ENCODE measurements at places on chromosomes 16 and 17.
A peak's percentile ranks its signal among the peaks of the same experiment; 100 is the strongest.

- no peak for DNase-seq
Measured at GRCh38 chr16:30903596-30903995, 7.2 kb downstream of the CTF1 start.

GRCh38 chr17:44647736-44648135, 8.5 kb upstream of the MEIOC start:
- DNase-seq, result no peak

- no peak for DNase-seq
Measured at GRCh38 chr16:3952737-3953131, 72.2 kb upstream of the CREBBP start.

GRCh38 chr17:69523244-69523861, 108.9 kb downstream of the MAP2K6 start:
- no peak for DNase-seq

- DNase-seq, result no peak
Measured at GRCh38 chr16:68046106-68046505, 23.0 kb downstream of the DUS2 start.

DNA sequence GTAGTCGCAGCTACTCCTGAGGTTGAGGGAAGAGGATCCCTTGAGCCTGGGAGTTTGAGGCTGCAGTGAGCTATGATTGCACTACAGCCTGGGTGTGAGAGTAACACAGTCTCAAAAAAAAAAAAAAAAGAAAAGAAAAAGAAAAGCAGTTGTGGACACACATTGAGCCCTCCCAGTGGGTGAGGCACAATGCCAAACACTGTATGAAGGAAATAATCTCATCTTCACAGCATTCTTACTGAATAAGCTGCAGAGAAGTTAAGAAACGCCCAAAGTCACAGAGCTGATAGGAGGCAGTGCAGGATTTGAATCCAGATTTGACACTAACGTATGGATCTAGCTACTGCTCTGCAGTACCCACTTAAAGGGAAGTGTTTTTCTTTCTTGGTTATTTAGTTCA, 5.9 kb upstream of the LYZL6 start:
- no peak for DNase-seq

GRCh38 chr17:74295625-74296547, 21.9 kb downstream of the DNAI2 start:
- DNase-seq, result no peak

GRCh38 chr17:40810494-40810893, 10.7 kb upstream of the KRT28 start:
- peak; percentile 41 for DNase-seq

GRCh38 chr16:69874271-69874670, 76.9 kb upstream of the CLEC18A start:
- DNase-seq, result no peak

GRCh38 chr16:72426386-72426785, 254.4 kb upstream of the PMFBP1 start:
- DNase-seq, result no peak

GRCh38 chr16:3687021-3687420, 30.3 kb downstream of the TRAP1 start:
- no peak for DNase-seq

- no peak for DNase-seq
Measured at GRCh38 chr17:40818343-40818732, 4.1 kb downstream of the KRT10 start.

DNA sequence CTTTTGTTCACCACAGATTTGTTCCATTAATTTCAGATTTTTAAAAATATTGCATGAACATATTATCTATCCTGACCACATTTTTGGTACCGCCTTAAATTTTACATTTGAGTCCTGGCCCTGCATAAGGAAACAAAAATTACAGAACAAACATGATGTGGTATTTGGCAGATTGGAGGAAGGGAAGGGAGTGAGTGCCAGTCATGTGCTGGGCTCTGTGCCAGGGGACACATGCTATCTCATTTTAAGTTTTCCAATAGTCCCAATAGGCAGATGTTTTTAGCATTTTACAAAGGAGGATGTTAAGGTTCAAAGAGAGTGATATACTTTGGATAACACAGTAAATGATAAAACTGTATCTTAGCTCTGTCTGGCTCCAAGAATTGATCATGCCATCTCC, 185.1 kb downstream of the CDK5R1 start:
- DNase-seq, result no peak

- no peak for DNase-seq
Measured at GRCh38 chr16:886084-886543, 84.7 kb downstream of the LMF1 start.

DNA sequence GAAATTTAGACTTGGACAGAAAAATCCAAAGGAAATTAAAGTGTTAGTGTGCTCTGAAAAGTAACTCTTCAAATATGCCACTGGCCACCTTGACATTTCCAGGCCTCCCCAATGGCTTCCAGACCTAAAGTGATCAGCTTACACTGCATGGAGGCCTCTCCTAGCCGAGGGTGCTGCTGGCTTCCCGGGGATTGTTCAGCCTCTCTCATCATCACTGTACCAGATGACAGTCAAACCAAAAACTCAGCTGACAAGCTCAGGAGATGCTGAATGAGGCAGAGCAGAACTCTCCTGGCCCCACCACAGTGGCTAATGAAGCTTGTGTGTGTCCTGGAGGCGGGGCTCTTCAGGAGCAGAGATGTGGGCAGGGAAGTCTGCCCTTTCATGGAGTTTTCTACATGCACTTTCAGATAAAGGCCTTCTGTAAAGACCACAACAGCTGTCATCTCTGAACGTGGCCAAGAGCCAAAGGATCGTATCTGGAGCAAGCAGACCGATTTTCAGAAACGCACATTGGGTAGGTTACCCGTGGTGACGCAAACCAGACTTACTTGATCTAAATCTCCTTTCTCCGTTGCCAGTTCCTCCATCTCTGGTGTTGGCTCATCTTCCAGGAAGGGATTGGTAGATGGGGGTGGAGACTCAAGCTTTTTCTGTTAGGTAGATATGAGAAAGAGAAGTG, 113.3 kb downstream of the VPS53 start:
- no peak for DNase-seq

GRCh38 chr17:69187294-69187693, 41.3 kb downstream of the ABCA10 start:
- DNase-seq, result no peak

GRCh38 chr17:63523253-63523855, at the start of gene KCNH6:
Gene KCNH6 (plus strand): TSS chr17:63523358. CDS start chr17:63523414, 56 bp downstream.
- DNase-seq, result no peak

GRCh38 chr17:62994931-62995330, 28.9 kb downstream of the TANC2 start:
- no peak for DNase-seq

DNA sequence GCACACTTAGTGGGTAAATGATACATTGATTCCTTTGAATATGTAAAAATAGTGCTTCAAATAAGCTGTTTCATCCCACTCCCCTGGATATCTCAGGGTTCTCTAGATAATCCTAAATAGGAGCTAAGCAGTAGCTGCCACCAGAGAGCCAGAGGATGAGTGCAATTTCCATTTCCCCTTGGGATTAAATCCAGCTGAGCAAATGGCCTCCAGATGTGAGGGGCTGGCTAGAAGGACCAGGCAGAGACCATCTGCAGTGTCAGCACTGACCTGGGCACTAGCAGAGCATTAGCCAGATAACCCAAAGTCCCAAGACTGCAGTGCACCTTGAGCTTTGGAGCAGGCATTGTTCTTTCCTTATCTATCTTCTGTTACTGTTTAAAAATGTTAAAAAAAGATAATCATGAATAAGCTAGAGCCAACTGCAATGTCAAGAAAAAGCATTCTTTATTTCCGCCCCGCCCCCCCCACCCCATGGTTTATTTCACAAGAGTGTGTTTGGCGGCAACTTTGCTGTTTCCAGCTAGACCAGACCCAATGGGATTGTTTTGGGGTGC, 19.5 kb downstream of the GPR179 start:
- no peak for DNase-seq

- DNase-seq, result no peak
Measured at GRCh38 chr17:27550974-27551505, 79.9 kb upstream of the LGALS9 start.

GRCh38 chr16:24953721-24954120, 61.4 kb downstream of the ARHGAP17 start:
- DNase-seq, result no peak

DNA sequence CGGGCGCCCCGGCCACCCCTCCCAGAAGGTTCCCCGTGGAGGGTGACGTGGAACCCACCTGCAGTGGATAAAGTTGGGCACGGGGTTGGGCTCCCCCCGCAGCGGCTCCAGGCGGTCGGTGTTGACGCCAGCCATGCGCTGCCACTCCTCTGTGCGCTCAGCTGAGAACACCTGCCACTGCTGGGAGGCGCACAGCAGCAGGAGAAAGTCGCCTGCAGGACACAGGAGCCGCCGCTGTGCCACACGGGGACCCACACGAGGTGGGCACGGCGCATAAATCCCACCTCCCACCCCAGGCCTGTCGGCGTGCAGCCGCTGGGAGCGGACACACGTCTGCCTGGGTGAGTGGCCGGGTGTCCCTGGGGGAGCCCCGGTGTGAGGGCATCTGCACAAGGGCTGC, 20.7 kb downstream of the CTU2 start:
- DNase-seq, result no peak

GRCh38 chr16:83609178-83609577, 198.6 kb upstream of the HSBP1 start:
- no peak for DNase-seq

- DNase-seq, result no peak
Measured at GRCh38 chr16:84022644-84023043, 20.0 kb downstream of the SLC38A8 start.

- DNase-seq, result no peak
Measured at GRCh38 chr16:56964243-56965148, 2.7 kb downstream of the CETP start.

- DNase-seq, result peak; percentile 69
Measured at GRCh38 chr17:18033442-18034099, 5.4 kb downstream of the ATPAF2 start.

DNA sequence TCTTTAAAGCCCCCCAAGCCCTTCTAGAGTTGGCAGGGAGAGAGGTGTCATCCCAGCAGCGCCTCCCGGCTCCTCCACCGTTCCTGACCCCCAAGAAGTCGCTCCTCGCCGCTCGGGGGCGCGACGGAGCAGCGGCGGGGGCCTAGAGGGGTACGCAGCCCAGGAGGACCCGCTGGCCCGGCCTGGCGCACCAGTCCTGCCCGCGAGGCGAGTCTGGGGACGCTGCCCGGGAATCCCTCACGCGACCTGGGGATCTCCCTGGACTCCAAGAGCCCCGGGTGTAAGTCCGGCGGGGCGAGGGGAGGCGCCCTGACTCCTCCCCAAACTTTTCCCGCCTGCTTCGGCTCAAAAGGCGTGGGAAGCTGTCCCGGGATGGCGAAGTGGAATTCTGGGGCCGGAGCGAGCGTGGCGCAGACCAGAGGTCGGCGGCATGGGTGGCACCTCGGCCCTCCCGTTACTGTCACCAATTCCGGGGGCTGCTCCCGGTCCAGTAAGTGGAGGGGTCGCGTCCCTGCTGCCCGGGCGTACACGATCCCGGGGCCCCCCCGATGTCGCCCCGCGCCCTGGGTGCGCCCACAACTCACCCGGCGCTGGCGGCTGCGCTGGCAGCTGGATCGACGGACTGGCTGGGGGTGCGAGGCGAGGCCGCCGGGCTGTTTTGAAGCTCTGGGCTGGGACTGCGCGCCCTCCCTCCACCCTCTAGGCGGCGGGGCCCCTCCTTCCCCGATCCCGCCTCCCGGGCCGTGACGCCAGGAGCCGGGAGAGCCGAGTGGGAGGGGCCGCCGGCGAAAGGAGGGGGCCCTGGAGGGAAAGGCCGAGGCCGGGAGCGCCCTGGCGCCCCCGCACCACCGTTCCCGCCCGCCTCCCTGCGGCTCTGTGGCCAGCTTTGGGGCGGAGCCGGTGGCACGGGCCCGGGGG, at the start of gene EMP2:
Gene EMP2 (minus strand): TSS at position 634 of the 918 bp plus-strand sequence. CDS start 32,981 bp downstream, outside the sequence.
- peak; percentile 34 for DNase-seq

GRCh38 chr17:73184136-73184993, 8.5 kb upstream of the COG1 start:
- no peak for DNase-seq

GRCh38 chr17:29253037-29253436, 6.4 kb downstream of the CRYBA1 start:
- DNase-seq, result no peak

DNA sequence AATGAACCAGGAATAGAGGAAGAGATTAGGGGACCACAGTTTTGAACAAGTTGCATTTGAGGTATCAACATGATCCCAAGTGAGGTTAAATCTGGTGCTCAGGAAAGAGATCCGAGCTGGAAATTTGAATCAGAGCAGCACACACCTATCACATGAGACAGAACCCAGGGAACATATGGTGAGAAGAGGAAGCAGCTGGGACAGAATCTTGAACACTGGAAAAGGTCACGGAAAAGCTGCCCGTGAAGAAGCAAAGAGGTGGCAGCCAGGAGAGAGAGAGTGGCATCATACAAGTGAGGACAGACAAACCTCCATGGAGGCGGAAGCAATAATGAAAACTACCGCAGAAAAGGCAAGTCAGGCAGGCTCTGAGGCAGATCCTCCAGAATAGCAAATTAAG, 36.1 kb downstream of the USP31 start:
- no peak for DNase-seq

DNA sequence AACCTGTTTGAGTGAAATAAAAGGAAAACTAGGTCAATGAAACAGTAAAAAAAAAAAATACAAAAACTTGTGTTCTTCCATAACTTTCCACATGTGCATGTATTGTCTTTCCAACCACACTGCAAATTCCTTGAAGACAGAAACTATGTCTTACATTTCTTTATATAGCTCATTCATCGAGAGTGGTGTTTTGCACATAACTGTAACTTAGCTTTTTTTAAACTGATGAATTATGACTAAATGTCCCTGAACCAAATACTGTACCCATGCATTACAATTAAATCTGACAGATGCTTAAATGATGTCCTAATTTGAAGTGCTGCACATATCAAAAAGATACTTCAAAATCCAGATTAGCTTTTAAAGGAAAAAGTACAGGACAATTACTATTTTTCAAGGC, 50.1 kb downstream of the BRIP1 start:
- DNase-seq, result no peak

DNA sequence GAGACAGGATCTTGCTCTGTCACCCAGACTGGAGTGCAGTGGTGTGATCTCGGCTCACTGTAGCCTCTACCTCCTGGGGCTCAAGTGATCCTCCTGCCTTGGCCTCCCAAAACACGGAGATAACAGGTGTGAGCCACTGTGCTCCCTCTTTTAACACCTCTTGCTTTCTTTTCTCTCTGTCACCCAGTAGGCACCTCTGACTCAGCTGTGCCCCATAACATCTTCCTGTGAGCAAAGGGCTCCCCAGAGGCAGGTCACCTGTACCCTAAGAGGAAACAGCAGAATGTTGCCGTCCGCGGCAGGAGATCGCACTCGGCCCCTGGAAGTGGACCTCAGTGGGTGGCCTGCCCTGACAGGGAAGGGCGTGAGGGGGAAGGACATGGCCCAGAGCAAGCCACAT, 918 bp upstream of the NLRC3 start:
- no peak for DNase-seq
